ENCODE measurements at places on chromosomes 3 and 15.
A peak's percentile ranks its signal among the peaks of the same experiment; 100 is the strongest.

DNA sequence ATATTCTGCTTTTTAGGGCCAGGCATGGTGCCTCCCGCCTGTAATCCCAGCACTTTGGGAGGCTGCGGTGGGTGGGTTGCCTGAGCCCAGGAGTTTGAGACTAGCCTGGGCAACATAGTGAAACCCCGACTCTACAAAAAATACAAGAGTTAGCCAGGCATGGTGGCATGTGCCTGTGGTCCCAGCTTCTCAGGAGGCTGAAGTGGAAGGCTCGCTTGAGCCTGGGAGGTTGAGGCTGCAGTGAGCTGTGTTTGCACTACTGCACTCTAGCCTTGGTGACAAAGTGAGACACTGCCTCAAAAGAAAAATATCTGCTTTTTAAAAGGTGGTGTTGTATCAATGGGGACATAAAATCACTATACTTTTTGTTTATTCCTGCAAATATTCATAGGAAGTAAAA, 112.8 kb downstream of the C3orf38 start:
- no peak for DNase-seq

GRCh38 chr15:49242820-49243219, 72.8 kb downstream of the GALK2 start:
- peak; percentile 95 for DNase-seq

GRCh38 chr3:9715136-9715535, 11.5 kb downstream of the CPNE9 start:
- no peak for DNase-seq

DNA sequence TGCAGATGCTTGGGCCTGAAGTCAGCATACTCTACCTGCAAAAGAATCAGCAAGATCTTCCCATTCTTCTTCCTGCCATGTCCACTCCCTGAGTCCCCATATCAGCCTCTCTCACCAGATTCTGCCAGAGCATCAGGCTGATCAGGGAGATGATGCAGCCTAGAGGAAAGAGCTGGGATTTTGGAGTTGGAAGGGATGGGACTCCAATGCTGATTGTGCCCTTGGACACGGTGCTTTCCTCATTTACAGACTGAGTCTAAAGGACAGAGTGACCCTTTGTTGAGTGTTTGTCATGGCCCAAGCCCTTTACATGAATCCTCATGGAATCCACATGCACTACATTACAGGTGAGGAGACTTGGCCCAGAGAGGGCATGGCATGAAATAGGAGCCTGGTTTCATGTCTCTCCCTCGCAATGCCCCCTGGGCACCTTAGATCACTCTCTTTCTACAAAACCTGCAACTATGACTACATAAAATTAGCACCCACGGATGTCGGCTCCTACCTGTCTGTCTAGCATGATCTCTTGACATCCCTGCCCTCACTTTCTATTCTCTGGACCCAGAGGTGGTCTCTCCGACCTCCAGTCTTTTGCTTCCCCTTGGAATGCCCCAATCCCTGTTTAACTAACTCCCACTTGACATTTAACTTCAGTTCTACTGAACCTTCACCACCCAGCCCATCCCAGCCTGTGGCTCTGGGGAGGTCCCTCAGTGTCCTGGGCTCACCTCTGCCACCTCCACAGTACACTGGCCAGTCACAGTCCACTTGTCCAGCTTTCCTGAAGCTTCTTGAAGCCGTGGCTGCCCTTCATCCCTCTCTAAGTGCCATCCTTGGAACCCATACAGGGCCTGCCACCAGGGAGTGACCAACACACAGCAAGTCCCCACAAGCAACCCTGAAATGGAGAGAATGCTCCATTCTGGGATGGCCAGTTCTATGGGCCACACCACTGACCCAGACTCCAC, 173.5 kb downstream of the ABHD5 start:
- no peak for DNase-seq

- no peak for DNase-seq
These were observed 8.7 kb upstream of the RFX7 start for GRCh38 chr15:56252386-56252785.

Measured in IMR-90 (cell line).